Activated effector memory CD4-positive, alpha-beta T cell treated with Interleukin-2 at 50 U/mL for 16 hours (primary cell): ENCODE measurements at places on chromosomes 6 and 20.

DNA sequence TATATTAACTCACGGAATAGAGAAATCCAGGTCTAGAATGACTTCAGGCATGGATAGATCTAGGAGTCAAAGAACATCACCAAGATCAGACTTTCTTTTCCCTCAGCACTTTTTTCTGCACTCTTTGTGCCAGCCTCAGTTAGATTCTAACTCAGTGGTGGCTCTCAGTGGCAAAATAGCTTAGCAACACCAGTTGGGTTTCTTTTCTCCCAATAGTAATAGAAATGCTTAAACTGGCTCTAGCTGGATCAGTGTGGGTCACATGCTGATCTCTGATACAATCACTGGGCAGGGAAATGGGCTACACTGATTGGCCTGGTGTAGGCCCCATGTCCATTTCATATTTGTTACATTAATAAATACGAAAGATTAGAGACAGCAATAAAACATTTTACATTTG, 44.2 kb upstream of the ARFGEF2 start:
- no peak for DNase-seq

DNA sequence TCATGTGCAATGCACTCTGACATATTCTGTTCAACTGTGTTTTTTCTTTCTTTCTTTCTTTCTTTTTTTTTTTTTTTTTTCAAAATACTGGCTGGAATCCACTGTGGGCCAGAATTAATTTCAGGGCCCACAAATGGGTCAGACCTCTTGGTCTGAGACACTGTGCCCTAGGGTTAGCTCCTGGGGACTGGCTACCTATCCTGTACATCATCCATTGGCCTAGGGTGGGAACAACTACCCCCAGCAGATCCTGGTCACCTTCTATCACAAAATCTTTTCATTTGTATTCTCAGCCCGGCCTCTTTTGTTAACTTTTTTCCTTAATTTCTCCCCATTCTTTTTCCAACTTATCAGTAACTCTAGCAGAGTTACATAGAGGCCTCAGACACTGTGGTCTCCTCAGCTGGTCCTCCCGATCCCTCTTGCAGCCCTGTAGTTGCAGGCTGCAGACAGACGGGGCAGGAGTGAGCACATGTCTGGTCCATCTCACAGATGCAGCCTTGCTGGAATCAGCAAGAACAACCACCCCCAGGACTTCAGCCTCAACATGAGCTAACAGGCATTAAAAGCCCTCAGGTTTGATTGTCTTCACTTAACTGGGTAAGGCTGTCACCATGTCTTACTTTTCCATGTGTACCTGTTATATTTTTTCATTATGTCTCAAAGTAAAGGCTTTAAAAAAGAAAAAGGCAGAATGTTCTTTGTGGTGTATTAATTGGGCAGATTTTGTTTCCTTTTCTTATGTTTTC, 41.3 kb downstream of the TXLNB start:
- peak; percentile 56 for DNase-seq

DNA sequence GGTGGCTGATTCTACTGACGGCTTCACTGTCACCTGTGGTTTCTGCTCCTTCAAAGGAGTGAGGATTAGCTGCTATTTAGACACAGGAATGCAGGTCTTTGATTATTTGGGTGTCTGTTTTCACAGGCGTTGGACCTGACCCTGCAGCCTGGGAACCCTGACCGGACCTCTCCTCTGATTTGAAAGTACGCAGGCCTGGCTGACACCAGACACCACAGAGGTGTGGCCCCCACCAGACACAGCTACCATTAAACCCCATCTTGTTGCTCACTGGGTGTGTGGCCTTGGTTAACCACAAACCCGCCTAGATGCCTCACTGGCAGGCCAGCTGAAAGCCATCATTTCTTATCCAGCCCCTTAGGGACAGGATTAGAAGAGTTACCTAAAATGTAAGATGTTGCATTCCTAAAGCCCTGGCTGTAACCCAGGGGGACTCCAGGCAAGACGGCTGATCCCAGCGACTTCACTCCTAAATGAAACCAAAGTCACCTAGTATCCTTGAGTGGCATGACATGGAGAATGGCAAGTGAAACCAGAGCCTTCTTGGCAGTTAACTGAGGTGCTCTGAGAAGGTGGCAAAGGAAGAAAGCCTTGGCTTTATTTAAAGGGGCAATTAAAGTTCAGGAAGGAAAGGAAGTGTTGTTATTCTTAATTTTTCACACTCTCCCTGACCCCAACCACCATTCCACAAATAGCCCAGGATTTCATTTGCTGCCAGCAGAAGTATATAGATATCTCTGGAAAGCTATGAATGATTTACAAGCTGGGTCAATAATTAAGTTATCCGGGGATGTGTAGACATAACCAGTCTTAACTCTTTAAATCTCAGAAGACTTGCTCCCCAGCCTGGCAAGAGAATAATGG, 169.9 kb downstream of the QRSL1 start:
- DNase-seq: no peak

DNA sequence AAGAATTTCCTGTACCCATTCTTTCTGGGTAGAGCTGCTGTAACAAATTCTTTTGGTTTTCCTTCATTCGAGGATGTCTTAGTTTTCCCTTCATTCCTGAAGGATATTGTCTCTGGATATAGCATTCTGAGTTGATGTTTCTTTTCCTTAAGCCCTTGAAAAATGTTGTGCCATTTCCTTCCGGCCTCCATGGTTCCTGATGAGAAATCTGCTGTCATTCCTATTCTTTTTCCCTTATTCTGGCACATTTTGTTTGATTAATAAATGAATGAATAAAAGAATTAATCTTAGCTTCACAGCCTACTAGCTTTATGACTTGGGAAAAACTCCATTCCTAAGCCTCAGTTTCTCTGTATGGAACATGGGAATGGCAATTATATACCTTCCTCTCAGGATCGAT, 173.1 kb downstream of the EYA2 start:
- DNase-seq: no peak

- DNase-seq: no peak
Observed at GRCh38 chr20:20017844-20018185, 653 bp downstream of the NAA20 start.
